ENCODE measurements at places on chromosomes 3 and 15. TPM values are rescaled to one million over a fixed set of nuclear protein-coding genes. Genes with fewer than 3 reads are reported as not detected.

DNA sequence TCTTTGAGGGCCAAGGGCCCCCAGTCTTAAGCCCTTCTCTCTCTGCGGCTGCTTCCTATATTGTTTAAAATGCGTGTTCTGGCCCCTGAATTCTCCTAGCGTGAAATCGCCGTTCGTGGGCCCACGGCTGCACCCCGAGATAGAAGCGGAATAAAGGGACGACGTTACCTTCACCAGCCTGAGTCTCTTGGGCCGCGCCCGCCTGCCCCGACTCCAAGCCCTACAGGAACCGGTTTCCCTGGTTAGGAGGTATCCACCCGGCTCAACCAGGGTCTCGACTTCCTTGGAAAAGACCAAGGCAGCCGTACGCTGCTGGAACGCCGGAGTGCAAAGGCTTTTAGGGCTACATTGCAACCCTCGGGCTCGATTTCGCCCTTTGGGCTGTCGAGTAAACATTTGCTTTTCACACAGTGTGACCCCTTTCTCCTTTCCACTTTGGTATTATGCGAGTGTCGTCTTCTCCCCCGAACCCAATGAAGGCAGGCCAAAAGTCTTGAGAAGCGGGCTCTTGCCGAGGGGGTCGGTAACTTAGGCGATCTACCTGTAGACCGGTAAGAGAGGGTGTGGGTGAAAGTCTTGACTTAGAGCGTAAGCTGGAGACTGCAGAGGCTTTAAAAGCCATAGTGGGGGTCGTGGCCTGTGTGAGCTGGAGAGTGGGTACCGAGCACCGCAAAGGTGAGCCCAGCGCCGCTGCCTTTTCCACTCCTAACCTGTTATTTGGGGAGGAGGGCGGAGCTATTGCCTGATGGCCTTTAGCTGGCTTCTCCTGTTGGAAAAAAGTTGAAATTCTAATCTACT, 2.0 kb downstream of the TRIM71 start:
- no peak for DNase-seq

GRCh38 chr3:62922326-62922725, 47.1 kb upstream of the CADPS start:
- DNase-seq: no peak

DNA sequence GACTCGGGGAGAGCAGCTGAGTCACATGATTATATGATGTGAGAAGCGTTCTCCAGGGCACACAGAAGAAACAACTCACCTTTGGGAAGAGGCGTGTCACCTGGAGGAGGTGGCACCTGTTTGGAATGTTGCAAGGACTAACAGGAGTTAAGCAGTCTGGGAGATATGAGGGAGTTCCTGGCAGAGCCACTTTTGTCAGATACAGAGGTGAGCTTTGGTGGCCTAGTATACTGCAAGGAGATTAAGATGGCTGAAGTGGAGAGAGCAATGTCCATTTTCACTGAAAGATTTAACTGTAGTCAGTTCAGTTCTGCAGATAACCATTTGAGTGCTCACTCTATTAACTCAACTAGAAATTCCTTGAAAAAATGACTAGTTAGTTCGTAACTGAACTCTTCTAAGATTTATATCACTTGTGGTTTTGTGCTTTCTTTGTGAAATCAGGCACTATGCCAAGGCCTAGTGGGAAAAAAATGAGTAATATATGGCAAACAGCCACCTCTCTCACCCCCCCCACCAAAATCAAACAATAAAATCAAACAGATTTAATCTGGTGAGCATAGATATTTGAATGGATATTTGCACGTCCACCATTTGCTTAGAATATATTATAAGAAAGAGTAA, 61.3 kb downstream of the CRYBG3 start:
- DNase-seq: no peak

GRCh38 chr3:32018757-32019564, 37.4 kb downstream of the ZNF860 start:
- no peak for DNase-seq

GRCh38 chr3:165518346-165518745, 318.9 kb downstream of the BCHE start:
- no peak for DNase-seq

DNA sequence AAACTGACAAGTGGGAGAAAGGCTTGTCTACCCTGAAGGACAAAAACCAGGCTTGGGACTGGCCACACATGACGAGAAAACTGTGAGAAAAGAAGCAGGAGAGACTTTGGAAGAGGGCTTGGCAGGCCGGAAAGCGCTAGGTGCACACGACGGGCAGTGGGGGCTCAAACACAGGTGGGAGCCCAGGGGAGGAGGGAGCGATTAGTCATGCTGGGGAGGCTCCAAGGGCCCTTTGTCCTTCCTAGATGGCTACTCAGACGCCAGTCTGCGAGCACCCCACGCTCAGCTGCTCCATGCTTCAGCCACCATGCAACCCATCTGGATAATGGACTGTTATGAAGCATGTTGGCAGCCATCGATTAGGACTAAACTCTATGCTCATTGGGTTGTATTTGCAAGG, 17.1 kb downstream of the LIPC start:
- no peak for DNase-seq

Gene C2CD4A
- total RNA-seq: not detected

- no peak for DNase-seq
Measured at GRCh38 chr15:72800833-72801481, 17.4 kb upstream of the ADPGK start.

Gene ROBO2
- total RNA-seq: 1.1 TPM

Gene P2RY1
- 1.7 TPM for total RNA-seq

Gene ACTC1
- 6.2 TPM for total RNA-seq

Gene ABCC5
- 18.7 TPM for total RNA-seq

- DNase-seq: no peak
Measured at GRCh38 chr3:128021768-128022372, 30.4 kb upstream of the SEC61A1 start.

Gene CPNE4
- 0.52 TPM for total RNA-seq

Gene TYRO3
- total RNA-seq: 8.7 TPM

Gene SNX22
- total RNA-seq: 0.19 TPM

DNA sequence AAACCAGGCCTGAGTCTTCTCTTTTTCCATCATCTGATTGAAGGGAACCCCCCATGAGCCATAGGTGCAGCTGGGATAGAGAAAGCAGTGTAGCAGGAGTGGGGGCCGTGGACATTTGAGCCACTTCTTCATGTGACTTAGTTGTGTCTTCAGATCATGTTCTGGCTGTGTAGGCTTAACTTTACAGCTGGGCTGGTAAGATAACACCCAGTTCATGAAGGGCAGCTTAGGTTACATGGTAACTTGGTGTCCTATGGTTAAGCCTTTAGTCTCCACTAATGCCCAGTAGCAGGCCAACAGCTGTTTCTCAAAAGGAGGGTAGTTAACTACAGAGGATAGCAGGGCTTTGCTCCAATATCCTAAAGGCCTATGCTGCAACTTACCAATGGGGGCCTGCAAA, 11.4 kb upstream of the SNRPN start:
- no peak for DNase-seq

DNA sequence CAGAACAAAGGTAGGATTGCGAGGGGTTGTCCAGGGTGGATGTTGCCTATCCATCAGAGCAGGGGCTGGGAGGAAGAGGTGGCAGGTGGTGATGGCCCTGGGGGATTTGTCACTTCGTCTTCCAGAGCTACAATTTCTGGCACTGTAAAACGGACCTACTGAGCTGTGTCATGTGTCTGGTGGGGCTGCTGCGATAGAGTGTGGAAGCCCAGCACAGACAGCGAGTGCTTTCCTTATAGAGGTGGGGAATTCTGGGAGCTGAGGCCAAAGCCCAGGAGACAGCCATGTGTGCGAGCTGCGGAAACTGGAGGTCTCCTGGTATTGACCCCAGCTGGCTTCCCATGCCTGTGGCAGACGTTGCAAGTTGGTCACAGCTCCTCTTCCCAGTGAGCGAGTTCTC, 61.2 kb upstream of the SEC22A start:
- no peak for DNase-seq

- peak; percentile 72 for DNase-seq
Measured at GRCh38 chr3:37945156-37945806, 45.3 kb upstream of the VILL start.

GRCh38 chr15:27706300-27706699, 392.8 kb downstream of the OCA2 start:
- no peak for DNase-seq

Gene PLXNA1
- 59.9 TPM for total RNA-seq

GRCh38 chr15:70154718-70155347, 57.1 kb upstream of the TLE3 start:
- no peak for DNase-seq

- no peak for DNase-seq
Measured at GRCh38 chr3:147807776-147808175, 398.6 kb downstream of the ZIC1 start.

- DNase-seq: no peak
Measured at GRCh38 chr3:194740859-194741491, 55.3 kb downstream of the FAM43A start.

Gene COL8A1
- 90.1 TPM for total RNA-seq

GRCh38 chr3:33004961-33005360, 53.5 kb downstream of the CCR4 start:
- DNase-seq: no peak

Gene ALDH1L1
- 19.2 TPM for total RNA-seq

Gene GTF2A2
- total RNA-seq: 50.4 TPM

GRCh38 chr3:16318176-16318575, 53.2 kb downstream of the OXNAD1 start:
- DNase-seq: no peak

DNA sequence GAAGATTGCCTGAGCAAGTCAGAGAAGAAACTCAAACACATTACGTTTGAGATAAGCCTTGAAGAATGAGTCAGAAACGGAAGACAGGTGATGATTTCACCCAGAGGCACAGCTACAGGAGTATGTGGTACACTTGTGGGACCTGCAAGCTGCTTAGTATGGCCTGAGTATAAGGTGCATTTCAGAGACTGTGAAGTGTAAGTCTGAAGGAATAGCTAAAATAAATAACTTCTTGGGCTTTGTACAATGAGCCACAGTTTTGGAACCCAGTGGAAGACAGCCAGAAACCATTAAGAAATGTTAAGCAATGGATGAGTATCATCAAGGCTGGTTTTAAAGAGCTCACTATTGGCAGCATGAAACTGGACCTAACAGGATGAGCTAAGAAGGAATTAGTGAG, 826.2 kb downstream of the ROBO1 start:
- DNase-seq: no peak

All from esophagus muscularis mucosa (tissue), 4 donors.